Skeletal muscle cell (primary cell): ENCODE measurements at places on chromosomes 12 and 14.

- DNase-seq = no peak
Measured at GRCh38 chr14:81219759-81220579, 790 bp downstream of the GTF2A1 start.

DNA sequence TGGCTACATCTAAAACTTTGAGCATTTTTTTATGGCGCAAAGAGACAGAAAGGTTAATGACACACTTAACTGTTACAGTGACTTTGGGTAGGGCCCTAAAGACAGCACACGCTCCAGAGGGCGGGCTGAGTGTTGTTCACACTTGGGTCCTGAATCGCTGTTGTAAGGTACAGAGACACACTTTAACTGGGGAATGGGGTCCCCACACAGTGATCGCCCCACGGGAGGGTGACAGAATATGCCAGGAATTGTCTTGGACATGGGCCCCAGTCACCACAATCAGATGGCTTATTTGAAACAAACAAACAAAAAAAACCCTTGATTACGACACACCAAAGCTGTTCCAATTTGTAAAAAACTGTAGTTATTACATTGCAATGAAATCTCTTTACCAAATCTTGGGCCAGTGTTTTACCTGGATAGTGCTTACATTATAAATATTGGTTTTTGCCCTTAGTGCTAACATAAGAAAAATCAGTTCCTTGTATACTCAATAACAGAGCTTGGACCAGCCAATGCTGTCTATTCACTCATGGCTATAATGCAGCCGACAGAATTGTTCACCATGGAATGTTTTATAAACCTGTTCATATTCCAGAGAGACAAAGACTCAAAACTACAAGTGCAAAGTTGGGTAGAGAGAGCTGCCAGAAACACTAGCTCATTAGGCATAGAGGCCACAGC lies 28.3 kb downstream of the KCTD10 start:
- DNase-seq = no peak

GRCh38 chr12:53550595-53550994 lies 43.3 kb upstream of the NPFF start:
- peak; percentile 76 for DNase-seq

DNA sequence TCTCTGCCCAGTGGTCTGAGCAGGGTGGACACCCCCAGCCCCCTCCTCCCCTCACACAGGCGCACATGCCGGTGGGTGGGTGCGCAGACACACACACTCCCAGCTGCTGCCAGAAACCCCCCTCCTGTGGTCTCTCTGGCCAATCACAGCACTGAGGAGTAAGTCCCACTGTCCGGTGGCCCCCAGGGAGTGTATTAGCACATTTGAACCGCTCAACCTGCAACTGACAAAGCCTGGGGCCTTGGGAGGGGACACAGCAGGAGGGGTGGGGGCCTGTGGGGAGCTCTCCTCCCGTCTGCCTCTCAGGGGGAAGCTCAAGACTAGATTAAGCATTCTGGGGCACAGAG lies 11.7 kb downstream of the FIGNL2 start:
- DNase-seq = no peak

- no peak for DNase-seq
Measured at GRCh38 chr14:77314539-77315457, 5.9 kb downstream of the POMT2 start.

GRCh38 chr12:11811008-11811407 lies 161.5 kb downstream of the ETV6 start:
- no peak for DNase-seq

DNA sequence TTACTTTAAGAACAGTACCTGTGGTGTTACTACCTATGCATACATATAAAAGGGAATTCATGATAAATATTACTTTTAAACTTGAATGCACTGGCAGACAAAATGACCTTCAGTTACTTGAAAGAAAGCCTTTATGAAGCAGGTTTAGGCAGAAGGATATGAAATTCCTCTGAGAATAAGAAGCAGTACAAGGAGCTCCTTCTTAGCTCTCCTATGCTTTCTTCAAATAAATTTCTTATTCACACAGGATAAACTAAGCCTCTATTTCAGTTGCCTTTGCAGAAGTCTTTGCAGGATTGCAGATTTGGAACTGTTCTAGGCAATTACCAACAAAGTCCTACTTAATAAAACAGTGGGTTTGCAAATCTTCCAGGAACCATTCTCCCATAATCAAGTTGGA lies 1.0 kb downstream of the EPYC start:
- no peak for DNase-seq

DNA sequence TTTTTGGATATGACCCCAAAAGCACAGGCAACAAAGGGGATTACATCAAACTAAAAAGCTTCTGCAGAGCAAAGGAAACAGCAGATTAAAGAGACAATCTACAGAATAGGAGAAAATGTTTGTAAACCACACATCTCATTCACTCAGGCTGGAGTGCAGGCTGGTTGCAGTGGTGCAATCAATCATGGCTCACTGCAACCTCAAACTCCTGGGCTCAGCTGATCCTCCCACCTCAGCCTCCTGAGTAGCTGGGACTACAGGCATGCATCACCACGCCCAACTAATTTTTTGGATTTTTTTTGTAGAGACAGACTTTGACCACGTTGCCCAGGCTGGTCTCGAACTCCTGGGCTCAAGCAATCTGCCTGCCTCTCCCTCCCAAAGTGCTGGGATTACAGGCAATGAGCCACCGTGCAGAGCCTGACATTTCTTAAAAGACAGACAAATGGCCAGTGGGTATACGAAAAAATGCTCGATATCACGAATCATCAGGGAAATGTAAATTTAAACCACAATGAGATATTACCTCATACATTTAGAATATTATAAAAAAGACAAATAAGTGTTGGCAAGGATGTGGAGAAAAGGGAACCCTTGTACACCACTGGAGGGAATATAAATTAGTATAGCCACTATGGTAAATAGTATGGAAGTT lies 9.8 kb downstream of the NCKAP5L start:
- no peak for DNase-seq

DNA sequence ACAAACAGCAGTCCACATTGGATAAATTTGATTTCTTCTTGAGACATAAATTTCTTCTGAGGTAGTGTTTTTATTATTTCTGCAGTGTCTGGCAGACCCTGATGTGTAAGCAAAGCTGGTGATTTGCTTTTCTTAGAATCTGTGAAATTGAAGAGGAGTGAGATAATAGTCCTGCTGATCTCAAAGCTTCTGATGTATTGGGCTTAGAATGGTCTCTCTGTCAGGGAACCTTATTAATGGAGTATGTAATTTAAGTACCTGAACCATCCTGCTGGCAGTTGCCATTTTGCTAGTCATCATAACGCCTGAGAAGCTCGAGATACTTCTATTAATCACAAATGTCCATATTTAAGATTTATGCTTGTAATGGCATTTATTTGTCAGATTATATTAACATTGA lies 464.5 kb upstream of the PRICKLE1 start:
- DNase-seq = no peak

DNA sequence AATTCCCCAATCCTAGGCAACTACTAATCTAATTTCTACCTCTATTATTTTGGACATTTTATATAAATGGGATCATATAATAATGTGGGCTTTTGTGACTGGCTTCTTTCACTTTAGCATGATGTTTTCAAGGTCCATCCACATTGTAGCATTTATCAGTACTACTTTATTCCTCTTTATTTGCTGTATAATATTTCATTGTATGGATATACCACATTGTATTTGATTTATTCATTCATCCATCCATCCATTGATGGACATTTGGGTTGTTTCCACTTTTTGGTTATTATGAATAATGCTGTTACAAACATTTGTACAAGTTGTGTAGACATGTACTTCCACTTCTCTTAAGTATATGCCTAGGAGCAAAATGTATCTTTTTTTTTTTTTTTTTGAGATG lies 17.3 kb downstream of the BTBD7 start:
- DNase-seq = no peak

- no peak for DNase-seq
Measured at GRCh38 chr12:12859690-12860089, 31.7 kb upstream of the GPRC5A start.

GRCh38 chr12:116540622-116541152 lies 18.5 kb upstream of the MAP1LC3B2 start:
- no peak for DNase-seq

GRCh38 chr12:34097213-34097612 lies 74.9 kb downstream of the ALG10 start:
- no peak for DNase-seq

GRCh38 chr14:37592482-37593408 lies 2.3 kb downstream of the FOXA1 start:
- DNase-seq = no peak

GRCh38 chr12:104695453-104696148 lies 238.9 kb downstream of the CHST11 start:
- DNase-seq = peak; percentile 97

DNA sequence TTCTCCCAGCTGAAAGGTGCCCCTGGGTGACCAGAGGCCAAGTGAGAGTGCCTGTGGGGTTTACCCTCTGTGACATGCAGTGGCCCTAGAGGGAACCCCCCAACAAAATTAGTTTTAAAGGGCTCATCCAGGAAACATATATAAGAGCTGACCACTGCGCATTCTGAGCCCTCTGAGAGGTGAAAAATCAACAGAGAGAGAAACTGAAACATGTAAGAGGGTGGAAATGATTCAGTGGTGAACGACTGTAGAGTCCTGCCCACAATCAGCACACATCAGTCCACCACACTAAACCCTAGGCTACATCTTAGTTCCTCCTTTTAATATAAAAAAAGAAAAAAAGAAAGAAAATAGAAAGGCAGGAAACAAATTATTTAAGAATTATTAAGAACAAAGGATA lies 21.0 kb upstream of the ACSM4 start:
- no peak for DNase-seq

DNA sequence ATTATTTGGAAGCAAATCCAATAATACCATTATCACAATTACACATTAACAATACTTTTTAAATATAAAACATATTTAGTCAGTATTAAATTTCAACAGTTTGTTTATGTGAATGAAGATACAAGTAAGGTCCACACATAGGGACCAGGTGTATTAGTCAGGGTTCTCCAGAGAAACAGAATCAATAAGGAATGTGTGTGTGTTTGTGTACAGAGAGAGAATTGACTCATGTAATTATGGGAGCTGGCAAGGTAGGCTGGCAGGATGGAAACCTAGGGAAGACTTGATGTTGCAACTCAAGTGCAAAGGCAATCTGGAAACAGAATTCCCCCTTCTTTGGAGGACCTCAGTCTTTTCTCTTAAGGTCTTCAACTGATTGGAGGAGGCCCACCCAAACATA lies 123.2 kb upstream of the OTX2 start:
- no peak for DNase-seq

DNA sequence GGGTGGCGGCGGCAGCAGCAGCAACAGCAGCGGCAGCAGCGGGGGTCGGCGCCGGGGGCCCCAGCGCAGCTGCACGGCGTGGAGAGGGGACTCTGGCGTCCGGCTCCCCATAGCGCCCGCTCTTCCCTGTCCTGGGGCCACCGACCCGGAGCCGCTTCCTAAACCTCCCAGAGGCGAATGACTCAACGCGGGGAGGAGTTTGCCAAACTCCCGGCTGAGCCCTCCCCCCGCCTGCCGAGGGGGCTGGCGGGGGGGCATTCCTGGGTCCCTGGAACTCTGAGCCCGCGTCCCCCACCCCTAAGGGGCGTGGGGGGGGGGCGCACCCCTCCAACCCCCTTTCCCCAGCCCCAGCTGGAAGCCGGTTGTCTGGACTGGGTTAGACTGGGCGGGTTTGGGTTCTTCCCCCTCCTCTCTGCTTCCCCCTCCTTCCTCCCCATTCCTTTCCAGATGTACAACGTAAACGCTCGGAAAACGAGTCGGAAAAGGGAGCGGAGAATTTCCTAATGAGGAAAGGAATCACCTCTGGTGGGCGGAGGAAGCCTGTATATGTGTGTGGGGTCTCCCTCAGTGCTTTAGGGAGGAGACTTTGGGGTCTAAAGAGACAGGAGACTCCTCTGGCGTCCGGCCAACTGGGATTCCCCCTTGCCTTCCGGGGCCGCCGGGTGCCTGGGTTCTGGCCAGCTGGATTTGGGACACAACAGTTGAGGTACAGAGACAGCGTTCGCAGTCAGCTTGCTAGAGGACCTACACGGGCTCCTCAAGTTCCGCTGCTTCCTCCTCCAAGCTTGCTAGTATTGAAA lies at the start of gene ITGA5:
ITGA5 (minus strand) TSS at position 179 of the 800 bp plus-strand sequence; CDS start at position 111, 68 bp downstream.
- DNase-seq = no peak

DNA sequence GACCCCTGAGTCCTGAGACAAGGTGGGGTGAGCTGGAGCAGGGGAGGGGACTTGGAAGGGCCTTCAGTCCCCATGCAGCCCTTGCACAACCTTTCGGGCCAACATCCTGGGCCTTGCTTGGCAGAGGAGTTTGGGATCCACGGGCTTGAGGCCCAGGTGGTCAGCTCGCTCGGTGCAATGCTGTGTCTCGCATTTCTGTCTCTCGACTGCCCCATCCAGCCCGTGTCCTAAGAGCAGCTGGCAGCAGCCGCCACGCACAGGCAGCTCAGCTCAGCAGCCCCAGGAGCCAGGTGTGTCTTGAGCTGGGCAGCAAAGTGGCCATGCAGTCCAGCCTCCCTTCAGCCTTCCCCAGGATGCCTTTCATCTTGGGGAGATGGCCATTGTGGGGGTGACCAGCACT lies 10.8 kb downstream of the PACS2 start:
- DNase-seq = no peak

- no peak for DNase-seq
Measured at GRCh38 chr12:131147894-131148293, 194.2 kb downstream of the ADGRD1 start.

DNA sequence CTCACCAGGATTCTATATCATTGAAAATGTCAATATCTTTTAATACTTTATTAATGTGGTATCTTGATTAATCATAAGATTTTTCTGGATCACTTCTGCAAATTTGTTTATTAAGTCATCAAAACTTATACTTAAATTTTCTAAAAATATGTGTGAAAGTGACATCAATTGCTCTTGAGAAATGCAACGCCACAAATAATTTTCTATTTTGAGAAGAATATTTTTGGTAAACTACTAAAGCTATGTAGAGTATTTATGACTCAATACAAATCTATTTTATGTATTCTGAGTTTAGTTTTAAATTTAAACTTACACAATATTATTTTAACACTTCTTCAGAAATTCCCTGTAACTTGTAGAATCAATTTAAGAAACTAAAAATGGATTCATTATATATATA lies 263.3 kb downstream of the RASSF9 start:
- no peak for DNase-seq

DNA sequence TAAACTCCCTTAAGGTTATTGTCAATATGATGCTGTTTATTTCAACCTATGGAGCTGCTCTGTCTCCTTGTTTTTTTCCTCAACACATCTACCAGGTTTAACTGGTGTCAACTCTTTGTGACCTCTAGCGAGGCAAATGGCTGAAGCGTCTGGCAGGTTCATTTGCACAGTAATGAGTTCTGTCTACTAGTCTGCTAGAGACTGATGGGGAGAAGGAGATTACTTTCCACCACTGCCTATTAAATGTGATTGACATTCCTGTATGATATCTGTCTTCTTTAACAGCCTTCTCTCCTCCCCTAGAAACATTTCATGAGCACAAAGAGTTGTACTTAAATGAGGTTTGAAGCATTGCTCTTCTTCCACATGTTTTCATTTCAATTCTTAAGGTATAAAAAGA lies 253.7 kb downstream of the SLC6A15 start:
- no peak for DNase-seq
